ENCODE measurements at places on chromosomes 5 and 9.
A peak's percentile ranks its signal among the peaks of the same experiment; 100 is the strongest.

DNA sequence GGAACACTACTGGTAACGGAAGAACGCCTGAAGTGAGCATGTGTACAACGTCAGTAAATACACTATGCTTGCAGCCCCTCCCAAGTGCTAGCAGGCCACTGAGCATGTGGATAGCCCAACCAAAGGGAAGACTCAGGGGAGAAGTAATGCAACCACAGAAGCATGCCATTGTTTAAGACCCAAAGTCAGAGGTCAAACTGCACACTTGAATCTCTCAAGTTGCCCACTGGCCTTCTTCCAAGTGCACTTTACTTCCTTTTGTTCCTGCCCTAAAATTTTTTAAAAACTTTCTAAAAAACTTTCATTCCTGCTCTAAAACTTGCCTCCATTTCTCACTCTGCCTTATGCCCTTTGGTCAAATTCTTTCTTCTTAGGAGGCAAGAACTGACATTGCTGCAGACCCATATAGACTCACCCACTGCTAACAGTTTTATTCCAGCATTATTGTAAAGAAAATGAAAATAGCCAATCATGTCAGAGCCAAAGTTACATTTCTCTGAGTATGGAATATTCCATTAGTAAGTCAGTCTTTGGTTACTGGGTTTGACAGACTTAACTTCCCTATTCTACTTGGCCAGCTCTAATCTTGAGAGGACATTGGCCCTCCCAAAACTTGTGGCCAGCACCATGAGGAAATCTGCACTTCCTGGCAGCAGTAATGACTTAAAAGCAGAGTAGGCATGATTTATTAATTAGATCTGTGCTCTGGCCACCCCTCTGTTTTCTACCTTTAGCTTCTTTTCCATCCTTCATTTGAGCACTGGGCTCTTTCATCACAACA lies 76.9 kb downstream of the TSSK1B start:
- no peak for DNase-seq

GRCh38 chr9:25254051-25254450 lies 424.2 kb downstream of the TUSC1 start:
- no peak for DNase-seq

- DNase-seq: no peak
Observed at GRCh38 chr9:101324245-101324804, 60.5 kb downstream of the BAAT start.

DNA sequence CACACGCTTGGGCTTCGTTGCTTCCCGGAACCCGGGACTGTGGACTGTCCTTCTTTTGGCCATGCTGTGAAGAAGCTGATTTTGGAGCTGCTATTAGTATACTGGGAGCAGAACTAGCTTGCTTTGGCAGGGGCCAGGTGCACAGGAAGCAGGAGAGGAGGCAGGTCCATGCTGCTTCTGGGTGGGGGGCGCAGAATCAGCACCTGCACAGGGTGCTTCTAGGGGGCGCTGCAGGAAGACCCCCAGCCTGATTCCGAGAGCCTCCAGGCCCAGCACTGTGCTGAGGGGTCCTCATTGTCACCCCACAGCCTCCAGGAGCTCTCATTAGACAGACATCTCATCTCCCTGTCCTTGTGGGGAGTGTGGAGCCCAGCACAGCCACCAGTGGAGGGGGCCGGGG lies 252.6 kb upstream of the IRX4 start:
- DNase-seq: no peak

DNA sequence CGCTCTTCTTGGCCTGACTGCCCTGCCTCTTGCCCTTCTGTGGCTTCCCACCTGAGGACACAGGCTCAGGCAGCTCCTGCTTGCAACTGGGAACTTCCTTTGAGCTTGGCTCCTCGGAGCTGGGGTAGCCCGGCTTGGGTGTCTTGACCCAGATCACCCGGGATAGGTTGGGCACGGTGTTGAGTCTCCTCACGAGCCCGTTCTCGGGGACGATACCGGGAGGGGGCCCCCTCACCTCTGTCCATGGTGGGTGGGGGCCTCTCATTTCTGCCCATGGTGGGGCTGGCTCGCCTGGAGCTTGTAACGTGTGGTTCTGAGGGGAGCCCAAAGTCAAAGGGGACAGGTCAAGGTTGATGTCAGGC lies 7.8 kb upstream of the DDX41 start:
- no peak for DNase-seq

- no peak for DNase-seq
Observed at GRCh38 chr5:432928-433791, 9.8 kb upstream of the EXOC3 start.

DNA sequence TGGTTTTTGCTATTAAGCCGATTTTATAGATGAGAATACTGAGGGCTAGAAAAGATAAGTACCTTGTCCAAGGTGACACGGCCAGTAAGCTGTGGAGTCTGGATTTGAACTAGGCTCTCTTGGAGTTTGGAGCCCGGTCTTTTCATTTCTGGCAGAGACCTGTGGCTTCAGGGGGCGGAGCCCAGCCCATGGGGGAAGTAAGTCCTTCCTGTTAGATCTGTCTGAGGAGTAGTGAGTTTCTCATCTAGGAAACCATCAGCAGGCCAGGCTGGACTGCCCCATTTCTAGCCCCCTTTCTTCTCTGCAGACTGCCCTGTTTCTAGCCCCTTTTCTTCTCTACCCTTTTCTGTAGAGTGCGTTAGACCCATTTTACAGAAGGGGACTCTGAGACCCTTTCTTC lies 521 bp upstream of the PTGS1 start:
- DNase-seq: no peak

- peak; percentile 17 for DNase-seq
Observed at GRCh38 chr9:104635456-104635855, 17.5 kb upstream of the OR13C9 start.

- no peak for DNase-seq
Observed at GRCh38 chr9:131461166-131461565, 41.6 kb upstream of the POMT1 start.

- DNase-seq: peak; percentile 88
Observed at GRCh38 chr5:41418220-41419031, 92.0 kb downstream of the PLCXD3 start.

DNA sequence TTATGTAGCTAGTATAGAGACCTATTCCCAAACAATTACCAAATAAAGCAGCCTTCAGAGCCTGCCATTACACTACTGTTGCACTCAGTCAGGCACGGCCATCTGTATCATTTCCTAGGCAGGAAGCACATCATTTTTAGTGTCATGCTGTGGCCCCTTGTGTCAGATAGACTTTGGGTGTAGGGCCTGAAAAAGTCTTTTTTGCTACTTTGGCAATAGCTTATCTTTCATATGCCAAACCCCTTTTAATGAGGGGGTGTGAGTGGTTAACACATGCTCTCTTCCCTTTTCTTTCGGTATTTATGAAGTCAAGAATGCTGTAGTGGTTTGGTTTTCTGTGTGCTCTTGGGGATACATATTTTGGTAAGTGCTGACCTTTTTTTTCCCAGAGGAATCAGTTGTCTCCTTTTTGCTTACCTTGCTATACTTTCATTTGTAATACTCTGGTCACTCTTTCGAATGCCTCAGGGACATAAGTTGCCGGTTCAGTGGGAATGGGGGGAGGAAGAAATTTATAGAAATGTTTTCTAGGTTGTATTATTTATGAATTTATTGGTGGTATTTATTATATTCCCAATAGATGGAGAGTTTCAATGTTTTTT lies 209.8 kb downstream of the CSNK1G3 start:
- peak; percentile 24 for DNase-seq

GRCh38 chr5:107149243-107150005 lies 521.3 kb downstream of the EFNA5 start:
- DNase-seq: no peak

DNA sequence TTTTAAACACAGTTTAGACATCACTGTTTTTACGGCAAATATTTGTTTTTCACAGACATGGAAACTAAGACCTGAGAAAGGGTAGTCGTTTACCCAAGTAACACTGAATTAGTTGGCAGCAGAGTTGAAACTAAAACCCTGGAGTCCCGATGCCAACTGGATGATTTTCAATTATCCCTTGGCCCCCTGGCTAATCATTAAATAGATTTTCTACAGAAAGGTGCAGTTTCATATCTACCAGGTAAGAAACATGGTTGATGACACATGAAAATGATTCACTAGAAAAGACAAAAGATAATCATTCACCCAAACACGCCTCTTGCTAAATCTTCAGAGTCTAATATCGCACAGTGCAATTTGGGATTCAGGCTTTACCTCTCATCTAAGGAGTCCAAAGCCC lies 136.9 kb downstream of the SEMA5A start:
- no peak for DNase-seq

DNA sequence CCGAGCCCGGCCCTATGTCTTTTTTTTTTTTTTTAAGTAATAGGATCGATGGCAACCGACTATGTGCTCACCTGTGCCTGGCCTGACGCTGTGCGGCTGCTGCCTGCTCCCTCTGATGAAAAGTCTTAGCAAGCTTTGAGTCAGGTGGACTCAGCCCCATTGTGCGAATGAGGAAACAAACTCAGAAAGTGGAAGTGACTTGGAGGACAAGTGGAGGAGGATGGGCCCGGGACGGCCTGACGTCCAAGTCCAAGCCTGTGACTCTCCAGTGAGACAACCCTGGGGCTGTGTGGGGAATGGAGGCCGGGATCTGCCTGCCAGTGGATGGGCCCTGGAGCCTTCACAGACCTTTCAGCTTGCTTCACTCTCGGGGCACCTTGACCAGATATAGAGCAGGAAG lies 57.9 kb downstream of the EXD3 start:
- no peak for DNase-seq

GRCh38 chr9:117034866-117035265 lies 347.8 kb downstream of the TRIM32 start:
- no peak for DNase-seq

DNA sequence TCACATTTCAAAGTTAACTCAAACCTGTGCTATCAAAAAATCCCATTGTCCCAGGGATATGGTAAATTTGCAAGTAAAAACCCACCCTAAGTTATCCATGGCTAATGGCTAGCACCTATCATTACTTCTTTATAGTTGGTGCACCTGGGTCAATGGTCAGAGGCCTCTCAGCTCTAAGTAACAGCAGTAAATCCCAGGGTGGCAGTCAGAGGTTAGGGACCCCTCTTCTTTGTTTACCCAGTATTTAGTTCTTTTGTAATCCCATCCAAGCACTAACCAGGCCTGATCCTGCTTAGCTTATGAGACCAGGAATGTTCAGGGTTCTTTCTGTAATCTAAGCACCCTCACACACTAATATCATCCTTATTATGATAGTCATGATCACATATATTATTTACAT lies 52.1 kb upstream of the WWC1 start:
- no peak for DNase-seq

- no peak for DNase-seq
Observed at GRCh38 chr9:19623941-19624340, 164.9 kb downstream of the SLC24A2 start.

- DNase-seq: no peak
Observed at GRCh38 chr5:107389775-107390148, 281.0 kb downstream of the EFNA5 start.

DNA sequence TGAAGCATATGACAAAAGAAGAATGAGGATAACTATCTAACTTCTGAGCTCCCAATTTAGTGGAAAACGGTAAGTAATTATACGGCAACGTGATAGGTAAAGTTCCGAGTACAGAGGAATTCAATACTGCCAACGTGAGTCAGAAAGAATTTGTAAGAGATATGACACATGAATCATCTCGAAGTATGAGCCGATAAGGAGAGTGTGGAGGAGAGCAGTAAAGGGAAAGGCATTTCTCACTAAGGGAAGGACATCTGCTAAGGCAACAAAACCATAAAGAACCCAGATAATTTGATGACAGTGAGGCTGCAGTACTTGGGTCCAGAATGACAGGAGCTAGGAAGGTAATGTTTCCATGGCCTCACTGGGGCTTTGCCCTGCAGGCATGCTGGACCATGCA lies 11.0 kb downstream of the MPDZ start:
- DNase-seq: peak; percentile 43

DNA sequence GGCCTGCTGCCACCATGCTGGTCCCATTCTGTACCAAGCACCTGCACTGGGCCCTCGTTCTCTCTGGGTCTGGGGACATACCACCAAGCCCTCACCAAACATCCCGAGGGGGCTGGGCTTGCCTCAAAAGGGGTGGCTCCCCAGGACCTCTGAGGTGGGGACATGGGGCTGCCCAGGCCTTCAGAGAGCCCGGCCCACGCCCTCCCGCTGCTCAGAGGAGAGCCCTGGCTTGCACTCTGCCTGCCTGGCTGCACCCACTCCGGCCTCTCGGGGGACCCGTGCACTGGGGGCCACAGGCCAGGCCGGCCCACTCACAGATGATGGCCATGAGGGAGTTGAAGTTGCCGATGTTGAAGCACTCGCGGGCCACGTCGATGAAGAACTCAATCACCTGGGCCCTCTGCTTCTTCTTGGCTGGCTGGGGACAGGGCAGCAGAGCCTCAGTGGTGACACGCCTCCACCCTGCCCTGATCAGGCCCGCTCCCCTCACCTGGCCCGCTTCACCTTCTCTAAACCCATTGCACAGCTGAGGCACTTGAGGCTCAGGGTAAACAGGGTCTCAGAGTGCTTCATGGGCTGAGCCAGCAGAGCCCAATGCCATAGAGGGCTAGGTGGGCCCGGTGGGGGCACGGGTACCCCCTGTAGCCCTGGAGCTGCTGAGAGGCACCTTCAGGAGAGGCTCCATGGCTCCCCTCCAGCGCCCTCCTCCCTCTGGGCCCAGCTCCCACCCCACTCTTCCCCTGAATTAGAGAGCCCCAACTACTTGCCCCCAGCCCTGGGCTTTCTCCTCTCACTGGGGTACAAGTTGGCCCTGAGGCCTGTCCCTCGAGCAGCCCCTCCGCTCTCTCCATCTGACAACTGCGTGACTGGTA lies 47.7 kb upstream of the RNF130 start:
- no peak for DNase-seq

DNA sequence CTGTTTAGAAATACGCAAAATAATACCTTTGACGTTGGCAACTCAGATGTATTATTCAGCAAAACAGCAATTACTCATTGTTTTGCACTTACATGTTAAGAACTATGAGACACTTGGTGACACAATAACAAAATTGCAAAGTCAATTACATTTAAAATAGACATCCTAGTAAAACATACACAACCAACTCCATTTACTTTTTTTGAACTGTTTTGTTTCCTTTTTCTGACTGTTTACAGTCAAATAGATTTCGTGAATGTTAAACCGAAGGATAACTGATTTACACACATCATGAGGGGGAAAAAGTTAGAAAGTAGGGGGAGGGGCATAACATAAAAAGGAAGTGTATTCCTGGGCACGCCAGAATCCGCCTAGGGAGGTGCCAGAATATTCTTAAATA lies 220.1 kb downstream of the MEF2C start:
- DNase-seq: no peak

DNA sequence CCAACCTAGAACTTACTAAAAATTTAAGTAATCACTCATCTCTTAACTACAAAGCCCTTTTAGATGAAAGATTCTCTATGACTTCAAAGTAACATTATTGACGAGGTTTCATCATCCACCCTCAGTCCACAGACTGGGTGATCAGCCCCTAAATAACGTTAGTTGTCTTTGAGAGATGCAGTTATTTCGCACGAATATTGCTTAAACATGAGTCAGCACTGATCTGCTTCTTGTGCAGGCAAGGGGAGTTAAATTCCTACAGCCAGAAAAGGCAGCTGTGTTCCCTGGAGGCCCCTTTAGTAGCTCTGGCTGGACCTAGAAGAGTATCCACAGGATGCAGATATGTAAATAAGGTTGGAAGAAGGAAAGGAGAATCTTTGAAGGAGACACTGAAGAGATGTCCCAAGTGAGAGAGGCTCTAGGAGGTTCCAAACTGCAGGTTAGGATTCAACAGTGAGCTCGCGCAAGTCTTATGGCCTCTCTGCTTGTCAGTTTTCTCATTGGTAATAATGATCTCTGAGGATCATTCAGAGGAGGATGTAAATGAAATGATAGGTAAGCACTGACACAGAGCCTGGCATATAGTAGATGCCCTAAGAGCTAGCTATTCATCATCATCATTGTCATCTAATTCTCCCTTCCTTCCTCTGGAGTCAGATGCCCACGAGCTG lies 122.2 kb upstream of the MAN2A1 start:
- DNase-seq: peak; percentile 93

- DNase-seq: no peak
Observed at GRCh38 chr9:88072831-88073375, 65.4 kb downstream of the SPATA31C2 start.

Measured in fibroblast of mammary gland (primary cell).